ENCODE measurements at places on chromosomes 12 and 14.

DNA sequence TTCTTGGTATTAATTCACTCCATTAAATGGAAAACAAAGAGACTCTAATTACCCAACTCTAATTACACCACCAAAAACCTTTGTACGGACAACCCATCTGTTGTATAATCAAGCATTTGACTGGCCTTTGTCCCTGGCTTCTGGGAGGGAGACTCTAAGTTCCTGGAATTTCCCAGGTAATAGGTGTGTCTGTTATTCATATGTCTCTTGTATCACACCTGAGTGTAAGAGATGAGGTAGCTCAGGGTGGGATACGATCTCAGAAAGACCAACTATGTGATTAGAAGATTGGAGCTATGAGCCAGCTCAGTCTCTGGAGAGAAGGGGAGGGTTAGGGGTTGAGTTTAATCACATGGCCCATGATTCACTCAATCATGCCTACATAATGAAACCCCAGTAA is 94.7 kb upstream of the PLXNC1 start:
- no peak for DNase-seq

DNA sequence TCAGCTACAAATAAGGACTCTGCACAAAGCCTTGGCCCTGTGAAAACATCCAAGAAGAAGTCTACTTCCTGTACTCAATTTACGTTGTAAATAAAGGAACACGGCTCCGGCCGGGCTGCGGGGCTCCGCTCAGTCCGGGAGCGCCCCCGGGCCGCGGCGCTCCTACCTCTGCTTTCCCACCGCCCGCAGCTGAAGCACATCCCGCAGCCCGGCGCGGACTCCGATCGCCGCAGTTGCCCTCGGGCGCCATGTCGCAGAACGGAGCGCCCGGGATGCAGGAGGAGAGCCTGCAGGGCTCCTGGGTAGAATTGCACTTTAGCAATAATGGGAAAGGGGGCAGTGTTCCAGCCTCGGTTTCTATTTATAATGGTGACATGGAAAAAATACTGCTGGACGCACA is 502.3 kb upstream of the FOXG1 start:
- DNase-seq = no peak

GRCh38 chr12:19915392-19916195 is 452.7 kb upstream of the PDE3A start:
- no peak for DNase-seq

DNA sequence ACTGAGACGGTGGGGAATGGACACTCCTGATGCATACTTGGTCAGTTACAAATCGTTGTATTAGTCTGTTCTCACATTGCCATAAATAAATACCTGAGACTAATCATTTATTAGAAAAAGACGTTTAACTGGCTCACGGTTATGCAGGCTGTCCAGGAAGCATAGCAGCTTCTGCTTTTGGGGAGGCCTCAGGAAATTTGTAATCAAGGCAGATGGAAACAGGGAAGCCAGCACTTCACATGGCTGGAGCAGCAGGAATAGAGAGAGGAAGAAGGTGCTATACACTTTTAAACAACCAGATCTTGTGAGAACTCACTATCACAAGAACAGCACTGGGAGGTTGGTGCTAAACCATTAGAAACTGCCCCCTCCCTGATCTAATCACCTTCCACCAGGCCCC is 418.2 kb downstream of the FLRT2 start:
- no peak for DNase-seq

DNA sequence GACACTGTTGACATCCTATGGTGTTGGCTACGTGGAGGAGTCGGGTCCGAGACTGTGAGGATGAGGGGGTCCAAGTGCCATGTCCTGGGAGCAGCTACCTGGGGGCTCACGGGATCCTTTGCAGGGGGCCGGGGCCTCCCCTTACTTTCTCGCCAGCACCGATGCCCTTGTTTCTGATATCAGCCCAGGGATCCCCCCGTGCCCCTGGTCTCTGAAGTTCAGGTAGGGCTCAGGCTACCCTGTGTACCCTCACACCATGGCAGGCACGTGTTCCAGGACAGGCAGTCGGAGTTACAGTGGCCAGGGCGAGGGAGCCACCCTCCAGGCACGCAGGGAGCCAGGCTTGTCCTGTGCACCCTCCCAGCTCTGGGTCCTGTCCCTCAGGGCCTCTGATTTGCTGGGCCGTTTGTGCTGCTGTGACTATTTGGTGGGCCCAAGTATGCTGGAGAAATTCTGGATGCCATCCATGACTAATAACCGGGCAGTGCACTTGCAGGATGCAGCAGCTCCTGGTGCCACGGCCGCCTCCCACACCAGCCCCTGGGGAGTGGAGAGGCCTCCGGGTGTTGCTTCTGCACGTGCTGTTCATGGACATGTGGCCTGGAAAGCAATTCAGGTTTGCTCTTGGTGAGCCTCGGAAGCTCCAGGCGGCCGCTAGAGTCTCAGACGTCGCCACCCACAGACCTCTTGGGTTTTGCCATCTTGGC is 93.1 kb upstream of the SFSWAP start:
- DNase-seq = no peak

- no peak for DNase-seq
These were observed 19.4 kb upstream of the EIF5 start for GRCh38 chr14:103314496-103315277.

DNA sequence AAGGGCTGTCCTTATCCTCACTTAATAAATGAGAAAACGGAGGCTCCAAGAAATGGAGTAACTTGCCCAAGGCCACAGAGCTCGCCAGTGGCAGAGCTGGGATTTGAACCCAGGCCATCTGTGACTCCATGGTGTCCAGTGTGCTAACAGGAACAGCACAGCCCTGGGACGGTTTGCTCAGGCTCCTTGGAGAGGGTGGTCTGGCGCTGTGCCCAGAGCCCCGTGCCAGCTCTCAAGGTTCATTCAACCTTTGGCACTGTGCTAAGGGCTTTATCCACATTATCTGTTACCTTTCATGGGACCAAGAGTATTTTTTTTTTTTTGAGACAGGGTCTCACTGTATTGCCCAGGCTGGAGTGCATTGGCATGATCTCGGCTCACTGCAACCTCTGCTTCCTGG is 8.1 kb downstream of the DAO start:
- no peak for DNase-seq
